Karpas-422 (cell line): ENCODE measurements at places on chromosomes 12 and 14. TPM values are rescaled to one million over a fixed set of nuclear protein-coding genes. Genes with fewer than 3 reads are reported as not detected.

DNA sequence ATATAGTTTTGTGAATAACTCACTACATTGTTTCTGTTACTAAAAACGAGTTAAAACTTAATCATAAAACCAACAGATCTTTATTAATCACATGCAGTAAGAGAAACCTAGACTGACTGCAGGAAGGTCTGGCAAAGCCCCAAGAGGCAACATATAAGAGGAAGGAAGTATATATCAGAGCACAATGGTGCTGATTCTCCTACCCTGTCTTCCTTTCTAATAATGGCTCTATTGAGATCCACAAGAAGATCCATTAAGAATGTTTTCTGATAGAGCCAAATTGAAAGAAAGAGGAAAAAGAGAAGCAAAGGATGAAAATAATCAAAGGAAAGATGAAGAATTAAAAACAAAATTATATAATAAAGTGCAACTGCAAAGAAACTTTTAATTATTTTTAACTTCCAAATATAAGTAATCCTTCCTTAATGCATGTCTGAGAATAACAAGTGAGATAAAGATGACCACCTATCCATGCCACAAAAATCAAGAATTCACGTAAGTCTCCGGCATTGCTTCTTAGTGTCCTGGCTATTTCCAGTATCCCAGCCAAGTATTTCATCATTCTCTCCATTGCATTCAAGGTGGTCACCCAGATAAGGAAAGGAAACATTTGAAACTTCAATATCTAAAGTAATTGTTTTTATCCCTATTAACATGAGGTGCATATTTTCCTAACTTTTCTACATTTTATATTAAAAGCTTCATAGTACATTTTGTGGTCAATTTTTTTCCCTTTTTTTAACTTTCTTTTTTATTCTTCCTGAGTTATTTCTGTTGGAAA is 62.2 kb downstream of the SOX5 start:
- H3K4me1 ChIP-seq: peaks cover 6% of the 10 kb centered on the region
- no peak overlapping the region for H3K4me3 ChIP-seq
- DNase-seq: no peak

- H3K4me3 ChIP-seq: no peak overlapping the region
- no peak for DNase-seq
- H3K36me3 ChIP-seq: no peaks in the 10 kb centered on the region
- no peak overlapping the region for H3K27ac ChIP-seq
- H3K27me3 ChIP-seq: no peaks in the 10 kb centered on the region
These were observed 100.5 kb upstream of the TMCC3 start for GRCh38 chr12:94750864-94751263.

Gene C12orf60
- 0.52 and 0.69 TPM in 2 replicates for total RNA-seq

DNA sequence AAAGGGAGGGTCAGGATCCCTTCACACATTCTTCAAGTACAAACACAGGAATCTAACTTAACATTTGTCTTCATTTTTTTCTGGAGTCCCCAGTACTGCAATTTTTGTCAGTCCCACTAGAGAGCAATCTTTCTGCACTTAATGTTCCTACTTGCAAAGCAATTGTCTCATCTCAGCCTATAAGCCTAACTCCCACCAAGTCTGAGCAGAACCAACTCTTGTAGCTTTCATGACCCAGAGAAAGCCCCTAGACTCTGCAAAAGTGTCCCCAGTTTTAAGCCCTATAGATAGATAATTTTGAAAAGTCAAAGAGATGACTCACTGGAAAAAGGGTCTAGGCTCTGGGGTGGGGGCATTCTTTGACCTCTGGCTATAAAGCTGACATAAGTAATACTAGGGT is 1.8 kb upstream of the ZBTB39 start:
- H3K27me3 ChIP-seq: no peaks in the 10 kb centered on the region
- peak; percentile 87 for DNase-seq

DNA sequence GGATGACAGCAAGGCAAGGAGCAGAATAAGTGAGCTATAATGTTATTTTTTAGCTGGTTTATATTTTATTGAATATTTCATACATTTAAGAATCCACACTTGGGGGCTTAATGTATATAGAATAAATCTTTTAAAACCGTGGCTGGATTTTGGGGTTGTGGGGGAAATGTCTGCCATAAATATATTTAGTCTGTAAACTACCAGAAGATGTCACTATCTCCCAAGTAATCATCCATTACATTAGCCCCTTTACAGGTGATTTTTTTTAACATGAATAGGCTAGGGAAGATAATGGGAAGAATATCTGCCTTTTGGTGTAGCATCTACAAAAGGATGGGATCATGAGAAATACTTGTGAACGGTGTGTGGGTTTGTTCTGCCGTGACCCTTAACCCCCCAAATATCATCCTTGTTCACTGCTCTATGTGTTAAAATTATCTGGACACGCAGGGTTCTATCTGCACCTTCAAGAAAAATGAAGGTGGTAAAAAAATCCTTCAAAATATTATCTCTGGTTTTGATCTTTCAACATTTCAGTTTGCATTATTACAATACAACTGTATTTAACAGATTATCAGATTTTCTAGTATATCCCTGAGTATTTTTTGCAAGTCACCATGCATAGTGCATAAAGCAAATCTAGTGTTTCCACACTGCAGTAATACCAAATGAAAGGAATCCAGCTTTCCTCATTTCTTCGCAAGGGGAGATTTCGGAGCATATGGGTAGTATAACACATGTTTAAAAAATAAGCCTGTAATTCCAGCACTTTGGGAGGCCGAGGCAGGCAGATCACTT is 8.0 kb upstream of the SLC17A8 start:
- H3K36me3 ChIP-seq: no peaks in the 10 kb centered on the region
- H3K4me1 ChIP-seq: no peaks in the 10 kb centered on the region
- no peaks in the 10 kb centered on the region for H3K27me3 ChIP-seq
- no peak overlapping the region for H3K4me3 ChIP-seq
- no peak overlapping the region for H3K27ac ChIP-seq

DNA sequence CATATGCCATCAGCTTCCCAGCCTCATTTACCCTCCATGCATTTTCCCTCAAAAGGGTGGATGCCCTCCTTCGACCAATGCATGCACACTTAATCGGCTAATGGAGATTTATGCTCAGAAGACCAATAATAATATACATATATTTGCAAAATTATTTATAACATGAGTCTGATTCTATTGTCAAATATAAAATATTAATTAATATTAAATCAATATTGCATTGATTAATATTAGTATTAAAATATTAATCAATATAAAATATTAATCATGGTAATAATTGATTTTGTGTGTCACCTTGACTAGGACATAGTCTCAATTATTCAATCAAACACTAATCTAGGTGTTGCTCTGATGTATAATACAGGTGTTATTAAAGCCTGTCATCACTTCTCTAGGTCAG is 1282.5 kb downstream of the TMEM121 start:
- H3K4me1 ChIP-seq: no peaks in the 10 kb centered on the region
- DNase-seq: no peak
- no peak overlapping the region for H3K27ac ChIP-seq
- no peak overlapping the region for H3K4me3 ChIP-seq
- no peaks in the 10 kb centered on the region for H3K36me3 ChIP-seq
- no peaks in the 10 kb centered on the region for H3K27me3 ChIP-seq
